ENCODE measurements at places on chromosomes 3 and 15.

GRCh38 chr15:96064351-96064756 lies 266.1 kb upstream of the NR2F2 start:
- no peak for DNase-seq

- DNase-seq = no peak
Observed at GRCh38 chr3:139482206-139482605, 5.9 kb upstream of the RBP2 start.

DNA sequence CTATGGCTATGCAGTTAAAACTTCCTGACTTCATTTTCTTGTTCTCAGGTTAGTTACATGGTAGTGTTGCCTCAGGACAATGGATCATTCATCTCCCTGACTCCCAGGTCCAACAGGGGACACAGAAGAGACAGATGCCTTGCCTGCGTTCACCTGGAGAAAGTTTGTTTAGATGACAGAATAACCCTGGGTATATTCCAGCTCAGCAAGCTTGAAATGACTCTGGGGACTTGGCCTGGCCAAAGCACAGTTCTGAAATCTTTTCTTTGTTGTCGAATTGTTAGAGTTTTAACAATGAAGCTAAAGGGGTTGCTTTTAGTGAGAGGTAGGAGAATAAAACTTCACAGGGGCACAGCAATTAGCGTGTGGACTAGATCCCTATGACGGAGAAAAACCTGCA lies 206.1 kb downstream of the PDZRN3 start:
- no peak for DNase-seq

DNA sequence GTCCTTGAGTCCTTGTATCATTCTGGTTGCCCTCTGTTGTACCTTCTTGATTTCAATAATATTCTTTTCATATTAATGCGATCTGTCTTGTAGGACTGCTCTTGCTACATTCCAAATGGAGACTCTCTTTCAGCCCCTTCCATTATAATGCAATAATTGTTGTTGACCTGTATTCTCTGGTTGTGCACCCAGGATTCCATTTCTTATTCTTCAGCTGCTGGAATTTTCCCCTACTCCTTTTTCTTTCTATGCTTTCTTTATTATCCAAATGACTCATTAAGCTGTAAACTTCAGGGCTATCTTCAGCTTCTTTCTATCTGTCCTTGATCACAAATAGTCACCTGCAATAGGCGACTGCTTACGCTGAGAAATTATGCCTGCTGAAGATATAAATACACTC lies 321.5 kb downstream of the SATB1 start:
- DNase-seq = no peak

GRCh38 chr15:81885135-81885534 lies 160.7 kb downstream of the MEX3B start:
- no peak for DNase-seq

DNA sequence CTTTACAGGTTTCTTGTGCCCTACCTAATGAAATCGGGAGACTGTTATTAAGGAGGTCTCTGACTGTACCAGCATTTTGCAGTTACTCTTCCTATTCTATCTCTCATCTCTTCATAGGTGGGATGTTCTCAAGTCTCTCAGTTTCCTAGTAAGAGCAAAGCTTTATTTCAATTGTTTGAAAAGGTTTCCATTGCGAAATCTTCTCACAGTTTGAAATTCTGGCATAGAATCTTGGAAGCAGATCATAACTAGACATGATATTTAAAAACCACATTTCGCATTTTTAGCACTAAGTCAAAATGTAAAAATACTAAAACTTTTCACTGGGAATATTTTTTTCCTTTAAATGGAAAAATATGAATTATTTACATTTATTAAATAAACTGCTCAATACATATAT lies 1311.4 kb downstream of the ROBO2 start:
- DNase-seq = no peak

GRCh38 chr3:111541911-111542483 lies at the start of gene CD96:
CD96 (plus strand) TSS chr3:111542197; CDS start chr3:111542249, 52 bp downstream.
- peak; percentile 46 for DNase-seq

- no peak for DNase-seq
Observed at GRCh38 chr3:150346981-150347863, 60.9 kb upstream of the TSC22D2 start.

- no peak for DNase-seq
Observed at GRCh38 chr3:42014921-42015533, 53.1 kb upstream of the ULK4 start.

DNA sequence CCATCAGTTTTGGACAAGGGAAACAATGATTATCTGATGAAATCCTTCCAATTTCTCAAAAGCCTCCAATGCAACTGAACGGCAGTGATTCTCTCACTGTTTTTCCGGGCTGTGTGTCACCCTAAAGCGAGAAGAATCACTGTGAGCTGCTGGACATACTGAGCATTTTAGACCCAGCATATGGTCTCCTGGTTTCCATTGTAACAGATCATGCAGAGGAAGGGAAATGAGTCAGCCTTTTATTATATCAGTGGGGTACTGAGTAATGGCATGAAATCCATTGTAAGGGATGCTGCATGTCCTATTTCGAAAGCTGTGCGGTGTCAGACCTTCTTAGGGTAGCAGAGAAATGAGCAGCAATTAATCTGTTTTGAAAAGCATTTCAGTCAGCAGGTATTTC lies 287.1 kb downstream of the IL5RA start:
- no peak for DNase-seq

DNA sequence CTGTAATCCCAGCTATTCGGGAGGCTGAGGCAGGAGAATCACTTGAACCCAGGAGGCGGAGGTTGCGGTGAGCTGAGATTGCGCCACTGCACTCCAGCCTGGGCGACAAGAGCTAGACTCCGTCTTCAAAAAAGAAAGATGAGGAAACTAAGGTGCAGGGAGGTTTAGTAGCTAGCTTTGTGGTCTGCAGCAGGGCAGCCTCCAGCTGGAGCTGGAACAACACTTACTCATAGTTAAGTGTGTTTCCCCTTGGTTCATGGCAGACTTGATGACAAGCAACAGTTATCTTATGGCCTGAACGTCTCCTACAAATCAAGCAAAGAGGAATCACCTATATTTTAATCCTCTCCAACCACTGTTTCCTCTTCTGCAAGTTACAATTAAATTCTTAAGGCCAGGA lies 12.6 kb downstream of the KAT2B start:
- no peak for DNase-seq

GRCh38 chr3:167750272-167750971 lies 14.9 kb downstream of the SERPINI1 start:
- no peak for DNase-seq

GRCh38 chr3:126481808-126482502 lies 6.3 kb upstream of the ZXDC start:
- no peak for DNase-seq

GRCh38 chr3:32816439-32817256 lies 1.1 kb upstream of the TRIM71 start:
- DNase-seq = peak; percentile 48

GRCh38 chr15:76930831-76931396 lies 635 bp upstream of the RCN2 start:
- no peak for DNase-seq

- no peak for DNase-seq
Observed at GRCh38 chr3:81874738-81875137, 113.3 kb upstream of the GBE1 start.

- DNase-seq = no peak
Observed at GRCh38 chr3:195258449-195259153, 12.4 kb downstream of the XXYLT1 start.

DNA sequence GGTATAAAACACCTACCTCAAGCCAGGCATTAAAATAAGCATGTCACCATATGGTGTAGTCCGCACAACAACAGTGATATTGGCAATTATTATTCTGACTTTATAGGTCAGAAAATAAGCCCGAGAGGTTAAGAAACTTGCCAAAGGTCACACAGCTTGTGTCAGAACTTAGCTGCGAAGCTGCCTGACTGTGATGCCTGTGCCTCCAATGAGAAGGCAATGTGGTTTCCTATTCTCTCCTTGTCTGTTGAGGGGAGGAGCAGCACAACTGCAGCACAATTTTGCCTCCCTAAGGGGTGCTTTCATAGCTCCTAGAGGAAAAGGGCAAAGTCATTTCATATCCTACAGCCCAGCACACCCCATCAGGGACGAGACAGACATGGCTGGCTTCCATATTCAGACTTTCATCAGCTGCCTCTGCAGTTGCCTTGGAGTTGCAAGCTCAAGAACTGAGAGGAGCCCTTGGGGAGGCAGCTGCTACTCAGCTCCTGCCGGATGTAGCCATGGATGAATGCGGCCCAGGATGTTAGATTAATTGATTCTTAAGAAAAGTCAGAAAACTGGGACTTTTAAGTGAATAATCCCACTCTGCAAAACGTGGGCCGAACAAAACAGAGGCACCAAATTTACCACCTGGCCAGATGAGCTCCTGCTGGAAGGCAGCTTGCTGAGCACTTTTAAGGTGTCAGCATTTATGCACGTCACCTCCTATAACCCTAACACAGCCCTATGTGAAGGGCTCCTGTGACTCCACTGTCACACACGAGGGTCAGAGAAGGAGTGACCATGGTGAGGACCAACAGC lies 38.5 kb downstream of the MYO5C start:
- peak; percentile 71 for DNase-seq

DNA sequence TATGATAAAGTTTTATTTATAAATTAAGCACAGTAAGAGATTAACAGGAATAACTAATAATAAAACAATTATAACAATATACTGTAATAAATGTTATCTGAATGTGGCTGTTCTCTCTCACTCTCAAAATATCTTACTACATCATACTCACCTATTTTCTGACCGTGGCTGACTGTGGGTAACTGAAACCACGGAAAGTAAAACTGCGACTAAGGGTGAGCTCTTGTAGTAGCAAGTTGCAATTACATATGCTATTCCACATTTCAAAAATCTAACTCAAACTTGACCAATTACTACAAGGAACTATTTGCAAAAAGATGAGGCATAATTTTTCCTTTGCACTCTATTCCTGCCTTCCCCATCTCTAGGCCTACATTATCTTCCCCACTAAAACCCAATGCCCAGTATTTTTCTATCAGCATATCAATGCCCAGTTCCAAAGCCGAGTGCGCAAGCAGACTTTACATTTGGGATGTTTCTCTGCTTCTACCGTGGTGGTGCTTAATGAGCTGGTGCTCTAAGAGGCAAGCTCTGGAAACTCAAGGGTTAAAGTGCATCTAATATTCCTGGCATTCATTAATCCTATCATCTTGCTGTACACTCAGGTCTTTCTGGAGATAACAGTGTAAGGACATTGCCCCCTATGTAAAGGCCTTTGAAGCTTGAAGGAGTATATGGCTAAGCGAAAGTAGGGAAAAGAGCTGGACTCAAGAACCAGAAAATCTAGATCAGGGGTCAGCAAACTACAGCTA lies 6.7 kb downstream of the PCYT1A start:
- DNase-seq = no peak

DNA sequence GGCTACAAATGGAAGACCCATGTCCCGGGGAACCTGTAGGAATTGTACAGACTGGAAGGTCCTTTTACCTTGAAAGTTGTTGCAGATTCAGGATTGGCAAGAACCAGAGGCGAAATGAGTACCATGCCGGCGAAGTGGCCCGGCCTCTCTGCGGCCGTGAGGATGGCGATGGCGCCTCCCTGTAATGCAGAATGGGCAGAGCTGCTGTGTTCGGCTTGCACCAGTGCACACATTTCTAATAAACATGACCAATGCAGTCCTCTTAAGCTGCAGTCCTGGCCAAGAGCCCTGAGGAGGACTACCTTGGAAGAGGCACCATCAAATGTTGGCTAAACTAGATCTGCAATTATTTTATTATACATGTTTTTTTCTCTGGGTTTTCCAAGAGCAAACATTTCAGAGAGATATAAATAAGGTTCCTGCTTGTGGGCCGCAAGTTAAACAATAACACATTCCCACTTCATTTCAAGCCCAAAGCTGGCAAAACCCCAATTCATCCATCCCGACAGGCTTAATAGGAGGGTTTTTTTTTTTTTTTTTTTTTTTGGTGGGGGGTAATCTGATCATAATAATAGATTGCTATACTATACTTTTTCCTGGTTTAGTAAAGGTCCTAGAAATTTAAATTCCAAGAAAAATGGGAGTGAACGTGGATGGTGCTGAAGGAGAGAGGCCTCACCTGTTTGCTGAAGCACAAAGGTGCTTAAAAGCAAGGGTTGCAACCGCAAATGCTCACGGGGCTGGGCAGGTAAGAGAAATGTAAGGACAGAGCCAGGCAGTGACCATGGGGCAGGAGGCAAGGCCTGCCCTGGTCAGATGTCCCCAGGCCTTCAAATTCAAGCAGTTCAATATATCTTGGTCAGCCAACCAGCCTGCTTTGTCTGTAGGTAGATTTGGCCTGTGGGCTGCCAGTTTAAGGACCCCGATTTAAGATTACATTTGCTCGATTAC lies 48.5 kb downstream of the ABTB1 start:
- no peak for DNase-seq

- peak; percentile 60 for DNase-seq
Observed at GRCh38 chr15:60591496-60592370, 112.8 kb upstream of the ICE2 start.

- no peak for DNase-seq
Observed at GRCh38 chr3:44848634-44849033, 13.1 kb upstream of the TMEM42 start.

DNA sequence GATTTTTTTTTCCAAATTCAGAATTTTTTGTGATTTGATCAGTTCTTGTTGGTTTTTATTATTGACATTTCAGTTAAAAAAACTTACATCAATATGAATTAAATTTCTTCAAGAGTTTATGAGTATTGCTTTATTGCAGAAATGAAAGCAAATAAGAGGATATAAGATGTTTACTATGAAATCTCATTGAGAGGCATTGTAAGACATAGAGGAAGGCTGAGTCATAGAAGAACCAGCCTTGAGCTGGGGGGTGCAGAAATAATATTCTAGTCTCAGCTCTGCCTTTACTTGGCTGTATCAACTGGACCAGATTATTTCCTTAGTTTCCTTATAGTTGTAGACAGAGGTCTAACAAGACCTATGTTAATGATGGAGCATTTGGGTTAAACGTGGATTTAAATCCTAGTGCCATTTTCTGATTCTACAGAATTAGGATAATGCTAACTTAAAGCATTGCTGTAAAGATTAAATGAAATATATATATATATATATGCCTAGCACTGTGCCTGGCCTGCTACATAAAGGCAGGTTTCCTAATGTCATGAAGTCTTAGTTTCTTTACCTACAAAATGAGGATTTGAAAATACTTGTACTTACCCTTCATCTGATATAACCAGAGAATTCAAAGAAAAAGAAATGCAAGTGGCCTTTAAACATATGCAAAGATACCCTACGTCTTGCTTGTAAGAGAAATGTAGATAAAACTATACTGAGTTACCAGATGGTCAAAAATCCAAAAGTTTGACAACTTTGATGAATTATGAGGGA lies 7.3 kb downstream of the FAM98B start:
- no peak for DNase-seq

DNA sequence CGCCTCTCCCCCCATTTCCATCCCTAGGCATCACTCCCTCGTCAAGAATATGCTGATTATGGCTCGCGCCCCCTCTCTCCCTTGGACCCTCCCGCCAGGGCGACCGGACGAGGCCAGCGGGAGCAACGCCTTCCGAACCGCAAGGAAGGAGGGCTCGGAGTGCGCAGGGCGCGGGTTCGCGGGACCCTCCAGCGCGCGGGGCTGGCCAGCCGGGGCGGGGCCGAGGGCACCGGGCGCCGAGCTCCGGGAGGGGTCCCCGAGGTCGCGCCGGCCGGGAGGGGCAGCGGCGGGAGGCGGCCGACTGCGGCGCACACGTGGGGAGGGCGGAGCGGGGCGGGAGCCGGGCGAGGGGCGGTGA lies 483 bp downstream of the EHD4 start:
- no peak for DNase-seq

- no peak for DNase-seq
Observed at GRCh38 chr15:38530113-38530512, 34.5 kb downstream of the RASGRP1 start.

Measured in CD4-positive, CD25-positive, alpha-beta regulatory T cell (primary cell).